MCF 10A (cell line): ENCODE measurements at places on chromosomes 4 and X. TPM values are rescaled to one million over a fixed set of nuclear protein-coding genes. Genes with fewer than 3 reads are reported as not detected.

The MAGEA2 gene
- not detected in 2 replicates for total RNA-seq

The TLR7 gene
- not detected in 2 replicates for total RNA-seq

The YTHDC1 gene
- 117 and 123 TPM in 2 replicates for total RNA-seq

The PDGFC gene
- 74.8 and 83.7 TPM in 2 replicates for total RNA-seq

The AMOT gene
- total RNA-seq: 0.09 TPM in 1 of 2 replicates, not detected in the other

The TRIM2 gene
- 33.0 and 37.2 TPM in 2 replicates for total RNA-seq

The SPARCL1 gene
- total RNA-seq: not detected in 2 replicates

The RIPPLY1 gene
- not detected in 2 replicates for total RNA-seq

The ADGRG2 gene
- 6.4 and 8.6 TPM in 2 replicates for total RNA-seq

The RAB9B gene
- 0.07 TPM in 1 of 2 replicates, not detected in the other for total RNA-seq

The SUPT20HL1 gene
- not detected in 2 replicates for total RNA-seq

The DRD5 gene
- total RNA-seq: not detected in 2 replicates

The CYSLTR1 gene
- 0.16 TPM in 1 of 2 replicates, not detected in the other for total RNA-seq

The SPACA5 gene
- not detected in 2 replicates for total RNA-seq
